ENCODE measurements at places on chromosomes 13 and 19. TPM values are rescaled to one million over a fixed set of nuclear protein-coding genes. Genes with fewer than 3 reads are reported as not detected.

ELSPBP1 gene
- total RNA-seq, result not detected

TOMM40 gene
- total RNA-seq, result 96.7 TPM

KIRREL2 gene
- total RNA-seq, result not detected

TNFRSF19 gene
- total RNA-seq, result 10.1 TPM

ZNF582 gene
- 1.2 TPM for total RNA-seq

F10 gene
- 17.0 TPM for total RNA-seq

LRRC63 gene
- not detected for total RNA-seq

GRCh38 chr19:41330946-41331678 is 21.1 kb downstream of the CCDC97 start:
- DNase-seq, result no peak

- peak; percentile 35 for DNase-seq
These were observed at the start of gene PGPEP1 for GRCh38 chr19:18340190-18340989. Gene PGPEP1, plus strand, starts transcription at chr19:18340598. Its CDS starts 84 bp downstream, at chr19:18340682.

DNA sequence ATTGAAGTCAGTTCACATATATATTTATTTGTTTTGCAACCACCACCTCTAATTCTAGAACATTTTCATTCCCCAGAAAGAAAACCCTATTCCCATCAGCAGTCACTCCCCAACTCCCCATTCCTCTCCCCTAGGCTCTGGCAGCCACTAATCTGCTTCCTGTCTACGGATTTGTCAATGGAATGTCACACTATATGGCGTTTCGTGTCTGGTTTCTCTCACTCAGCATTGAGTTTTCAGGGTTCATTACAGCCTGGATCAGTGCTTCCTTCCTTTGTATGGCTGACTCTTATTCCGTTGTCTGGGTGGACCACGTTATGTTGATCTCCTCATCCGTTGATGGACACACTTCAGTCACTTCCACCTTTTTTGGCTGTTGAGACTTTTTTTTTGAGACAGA is 9.3 kb downstream of the COLGALT1 start:
- DNase-seq, result no peak

DNA sequence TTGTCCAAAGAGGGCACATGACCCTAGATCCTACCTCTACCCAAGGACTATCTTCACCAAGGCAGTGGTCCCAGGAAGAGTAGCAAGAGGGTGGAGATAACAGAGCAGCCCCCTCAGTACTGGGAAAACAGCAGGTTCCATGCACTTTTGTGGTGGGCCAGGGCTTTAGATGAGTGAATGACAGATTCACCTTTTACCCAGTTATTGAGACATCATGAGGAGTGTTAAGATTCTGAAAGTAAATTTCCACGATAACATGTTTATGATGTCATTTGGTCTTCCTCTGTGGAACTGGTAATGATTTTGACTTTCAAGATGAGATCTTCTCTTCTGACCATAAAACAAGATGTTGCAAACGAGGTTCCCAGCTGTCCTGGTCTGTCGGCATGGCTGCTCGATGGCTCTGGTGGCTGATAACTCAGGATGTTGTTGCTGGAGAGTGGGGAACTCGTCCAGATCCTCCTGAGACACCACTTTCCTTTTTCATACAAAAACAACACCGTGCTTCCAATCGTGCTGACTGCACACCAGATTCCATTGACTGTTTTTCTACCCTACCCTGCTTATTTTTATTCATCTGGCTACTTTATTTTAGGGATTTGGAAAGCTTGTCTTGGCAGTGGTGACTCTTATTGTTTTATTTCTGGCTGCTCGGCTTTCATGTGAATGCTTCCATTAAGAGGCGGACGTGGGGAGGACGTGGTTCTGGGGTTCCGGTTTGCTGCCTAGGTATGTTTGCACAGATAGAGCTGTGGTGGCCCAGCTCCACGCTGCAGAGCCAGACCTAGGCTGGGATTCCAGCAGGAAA is 88.5 kb downstream of the LRCH1 start:
- no peak for DNase-seq

DNA sequence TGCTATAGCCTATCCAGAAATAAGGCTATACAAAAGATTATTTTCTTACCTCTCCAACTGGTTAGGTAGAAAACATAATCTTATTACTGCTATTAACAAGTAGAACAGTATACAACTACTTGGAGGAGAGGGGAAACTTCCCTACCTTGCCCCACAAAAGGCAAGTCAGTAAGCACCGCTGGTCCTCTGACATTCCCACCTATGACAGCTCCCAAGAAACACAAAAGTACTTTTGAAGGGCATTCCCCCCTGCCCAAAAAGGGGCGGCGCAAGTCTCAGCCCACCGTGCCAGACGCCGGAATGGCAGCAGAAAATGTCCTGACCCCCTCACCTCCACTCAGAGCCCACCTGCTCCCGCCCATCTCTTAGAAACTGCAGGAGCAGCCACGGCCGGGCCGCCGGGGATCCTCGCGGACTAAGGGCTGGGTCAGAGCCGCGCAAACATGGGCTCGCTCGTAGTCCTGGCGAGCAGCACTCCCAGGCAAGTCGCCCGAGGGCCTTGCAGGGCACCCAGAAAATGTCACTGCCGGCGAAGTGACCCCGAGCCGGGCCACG is 437 bp downstream of the SUCLA2 start:
- DNase-seq, result no peak

- no peak for DNase-seq
These were observed 149.6 kb downstream of the MIPEP start for GRCh38 chr13:23739596-23739995.

- DNase-seq, result no peak
These were observed 47.7 kb downstream of the STK24 start for GRCh38 chr13:98529171-98529570.

- no peak for DNase-seq
These were observed 1.2 kb upstream of the RNASEH2B start for GRCh38 chr13:50908371-50908770.

- no peak for DNase-seq
These were observed 6.6 kb upstream of the ZDHHC20 start for GRCh38 chr13:21465710-21466160.

DNA sequence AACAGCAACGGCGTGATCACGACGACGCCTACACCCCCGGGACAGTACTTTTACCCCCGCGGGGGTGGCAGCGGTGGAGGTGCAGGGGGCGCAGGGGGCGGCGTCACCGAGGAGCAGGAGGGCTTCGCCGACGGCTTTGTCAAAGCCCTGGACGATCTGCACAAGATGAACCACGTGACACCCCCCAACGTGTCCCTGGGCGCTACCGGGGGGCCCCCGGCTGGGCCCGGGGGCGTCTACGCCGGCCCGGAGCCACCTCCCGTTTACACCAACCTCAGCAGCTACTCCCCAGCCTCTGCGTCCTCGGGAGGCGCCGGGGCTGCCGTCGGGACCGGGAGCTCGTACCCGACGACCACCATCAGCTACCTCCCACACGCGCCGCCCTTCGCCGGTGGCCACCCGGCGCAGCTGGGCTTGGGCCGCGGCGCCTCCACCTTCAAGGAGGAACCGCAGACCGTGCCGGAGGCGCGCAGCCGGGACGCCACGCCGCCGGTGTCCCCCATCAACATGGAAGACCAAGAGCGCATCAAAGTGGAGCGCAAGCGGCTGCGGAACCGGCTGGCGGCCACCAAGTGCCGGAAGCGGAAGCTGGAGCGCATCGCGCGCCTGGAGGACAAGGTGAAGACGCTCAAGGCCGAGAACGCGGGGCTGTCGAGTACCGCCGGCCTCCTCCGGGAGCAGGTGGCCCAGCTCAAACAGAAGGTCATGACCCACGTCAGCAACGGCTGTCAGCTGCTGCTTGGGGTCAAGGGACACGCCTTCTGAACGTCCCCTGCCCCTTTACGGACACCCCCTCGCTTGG is 966 bp downstream of the JUNB start:
- no peak for DNase-seq

DNA sequence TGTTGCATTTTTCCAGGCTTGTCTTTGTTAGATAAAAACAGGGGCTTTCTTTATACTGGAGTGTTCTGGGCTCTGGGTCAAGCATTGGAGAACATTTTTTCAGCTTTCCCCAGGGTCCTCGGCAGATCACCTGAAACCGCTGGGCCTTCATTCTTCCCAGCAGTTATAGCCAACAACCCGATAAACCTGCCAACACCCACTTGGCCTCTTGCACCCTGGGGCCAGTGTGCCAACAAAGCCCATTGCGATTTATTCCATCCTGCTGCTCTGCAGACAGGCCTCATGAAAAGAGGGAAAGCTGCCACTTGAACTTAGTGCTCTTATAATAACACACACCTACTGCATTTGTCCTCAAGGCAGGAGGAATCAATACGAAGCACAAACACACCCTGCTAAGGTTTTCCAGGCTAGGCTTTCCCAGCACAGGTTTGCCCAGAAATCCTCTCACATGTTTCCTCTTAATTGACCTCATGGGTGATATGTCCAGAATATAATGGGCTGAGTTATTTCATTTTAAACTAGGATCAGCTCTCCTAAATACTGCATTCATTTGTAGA is 669.3 kb downstream of the LIG4 start:
- DNase-seq, result no peak

GRCh38 chr19:1169921-1170885 is 3.9 kb downstream of the SBNO2 start:
- peak; percentile 39 for DNase-seq

DNA sequence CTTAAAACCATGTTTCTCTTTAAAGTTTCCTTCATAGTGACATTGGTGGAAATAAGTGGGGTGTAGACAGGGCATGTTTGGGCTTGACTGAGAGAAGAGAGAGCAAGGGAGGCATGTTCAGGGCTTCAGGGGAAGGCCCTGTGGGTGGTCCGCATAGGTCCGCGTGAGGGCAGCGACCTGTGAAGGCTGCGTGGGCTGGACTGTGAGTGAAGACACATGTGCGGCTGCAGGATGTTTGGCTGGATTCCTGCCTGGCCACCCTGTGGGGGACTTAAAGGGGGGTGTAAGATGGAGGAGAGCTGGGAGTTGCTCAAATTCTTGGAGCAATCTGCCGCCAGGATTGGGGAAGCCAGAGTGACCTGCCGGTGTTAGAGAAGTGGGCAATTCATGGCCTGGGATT is 23.8 kb upstream of the KLF12 start:
- DNase-seq, result no peak

DNA sequence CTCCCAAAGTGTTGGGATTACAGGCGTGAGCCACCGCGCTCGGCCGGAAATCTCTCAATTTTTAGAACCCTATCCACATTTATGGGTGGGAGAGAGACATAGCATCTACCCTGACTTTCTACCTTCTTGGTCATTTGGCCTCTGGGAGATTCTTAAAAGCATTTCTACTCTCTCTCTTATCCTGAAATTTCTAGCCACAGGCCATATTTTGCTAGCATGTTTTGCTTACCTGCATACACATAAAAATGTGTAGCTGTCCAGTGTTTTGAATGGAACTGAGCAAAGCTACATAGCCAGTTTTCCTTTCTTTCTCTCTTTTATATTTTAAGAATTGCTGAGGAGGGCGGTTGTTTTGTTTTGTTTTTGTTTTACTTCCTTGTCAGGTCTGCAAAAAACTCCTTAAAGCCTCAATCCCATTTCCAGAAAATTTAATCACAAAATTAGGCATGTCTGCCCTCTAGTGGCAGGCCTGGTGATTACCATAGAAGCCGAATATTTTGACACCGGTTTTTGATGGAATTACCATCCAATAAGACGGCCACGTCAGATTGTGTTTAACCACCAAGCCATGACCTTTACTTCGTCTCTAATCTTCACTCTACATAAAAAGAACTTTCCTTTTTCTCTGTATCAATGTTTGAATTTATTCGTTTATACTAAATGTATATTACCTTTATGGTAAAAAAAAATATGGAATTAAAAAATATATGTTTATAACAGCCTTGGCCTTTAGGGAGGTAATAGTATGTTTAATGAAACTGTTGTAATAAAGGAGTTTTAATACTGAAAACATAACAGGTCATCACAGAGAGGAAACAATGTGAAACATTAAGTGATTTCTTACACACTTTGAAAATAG is 34.4 kb upstream of the OXGR1 start:
- peak; percentile 28 for DNase-seq
